ENCODE measurements at places on chromosomes 7 and 10. TPM values are rescaled to one million over a fixed set of nuclear protein-coding genes. Genes with fewer than 3 reads are reported as not detected.

Gene SPDYE8
- not detected for total RNA-seq

Gene ELN
- total RNA-seq, result not detected

Gene FUOM
- total RNA-seq, result 23.6 TPM

Gene CTNNA3
- 0.68 TPM for total RNA-seq

Gene HTRA1
- total RNA-seq, result not detected

Gene ADCY1
- total RNA-seq, result 0.13 TPM

Gene SLC39A12
- total RNA-seq, result not detected

Gene NEBL
- 1.1 TPM for total RNA-seq

Gene FAM185A
- total RNA-seq, result 10.4 TPM

Gene CTAGE8
- total RNA-seq, result not detected

Gene PILRB
- total RNA-seq, result 95.0 TPM

Gene CHN2
- not detected for total RNA-seq

All from OCI-LY7 (cell line).